Suprapubic skin (tissue), 4 donors: ENCODE measurements at places on chromosomes 13 and 19. TPM values are rescaled to one million over a fixed set of nuclear protein-coding genes. Genes with fewer than 3 reads are reported as not detected.

DNA sequence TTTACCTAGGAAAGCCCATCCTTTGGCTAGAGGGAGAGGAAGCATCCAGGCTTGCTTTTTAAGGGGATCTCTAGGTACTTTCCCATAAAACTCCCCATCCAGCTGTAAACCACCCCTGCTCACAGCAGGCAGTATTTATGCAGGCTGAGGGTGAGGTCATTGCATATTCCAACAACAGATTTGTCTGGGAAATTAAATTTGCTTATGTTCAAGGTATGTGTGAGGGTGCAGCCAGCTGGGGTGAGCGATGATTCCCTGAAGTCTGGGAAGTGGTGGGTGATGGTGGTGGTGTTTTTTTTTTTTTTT is 96.3 kb upstream of the C1QTNF9B start:
- DNase-seq = no peak

DNA sequence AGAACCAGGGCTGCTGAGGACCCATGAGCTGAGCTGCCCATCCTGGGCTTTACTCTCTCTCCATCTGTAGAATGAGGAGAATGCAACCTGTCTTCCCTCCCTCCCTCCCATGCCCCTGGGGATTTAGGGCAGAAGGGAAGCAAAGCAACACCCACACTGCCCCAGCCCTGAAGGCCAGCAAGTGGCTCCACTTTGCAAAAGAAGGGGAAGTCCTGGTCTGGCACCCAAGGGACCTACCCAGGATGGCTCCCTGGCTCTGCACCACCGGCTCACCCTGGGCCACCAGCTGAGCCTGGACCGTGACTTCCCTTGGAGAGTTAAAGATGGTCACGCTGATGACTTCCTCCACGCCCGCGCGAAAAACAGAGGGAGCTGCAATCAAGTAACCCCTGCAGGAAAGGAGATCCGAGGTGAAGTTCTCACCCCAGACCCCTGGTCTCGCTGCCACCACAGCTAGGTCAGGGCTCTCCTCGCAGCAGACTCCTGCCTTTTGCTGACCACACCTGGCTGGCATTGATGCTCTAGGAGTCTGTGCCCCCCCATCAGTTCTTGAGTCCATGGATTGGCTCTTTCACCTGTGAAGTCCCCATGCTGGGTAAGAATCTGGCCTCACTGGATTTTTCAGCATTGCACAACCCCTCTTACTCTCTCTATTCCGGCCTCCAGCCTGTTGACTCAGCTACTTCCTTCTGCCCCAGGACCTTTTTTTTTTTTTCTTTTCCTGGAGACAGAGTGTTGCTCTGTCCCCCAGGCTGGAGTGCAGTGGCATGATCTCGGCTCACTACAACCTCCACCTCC is 4.6 kb downstream of the CPAMD8 start:
- DNase-seq = no peak

- DNase-seq = no peak
Observed at GRCh38 chr19:3774621-3775373, 2.8 kb upstream of the RAX2 start.

- no peak for DNase-seq
Observed at GRCh38 chr13:106507560-106508274, 27.7 kb downstream of the EFNB2 start.

DNA sequence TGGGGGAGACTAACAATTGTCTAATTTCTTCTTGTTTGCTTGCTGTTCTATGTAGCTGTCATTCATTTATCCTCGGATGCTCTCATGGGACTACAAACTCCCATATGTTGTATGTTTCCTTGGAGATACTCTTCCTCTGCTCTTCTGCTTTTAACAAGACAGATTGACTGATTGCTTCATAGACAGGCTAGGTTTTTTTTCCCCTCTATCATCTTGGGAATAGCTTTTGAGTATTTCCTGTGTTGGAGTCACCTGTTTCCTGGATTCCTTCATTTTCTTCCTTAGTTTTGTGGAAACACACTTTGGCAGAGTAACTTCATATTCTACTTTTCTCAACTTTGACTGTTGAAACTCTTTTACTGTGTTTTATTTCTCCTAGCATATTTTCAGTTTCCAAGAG is 27.6 kb downstream of the EDNRB start:
- DNase-seq = no peak

GRCh38 chr19:17748884-17749638 is 2.2 kb upstream of the FCHO1 start:
- no peak for DNase-seq

GRCh38 chr13:94227255-94227879 is 252.1 kb downstream of the DCT start:
- no peak for DNase-seq

- DNase-seq = no peak
Observed at GRCh38 chr13:43475140-43475539, 311.6 kb downstream of the ENOX1 start.

- DNase-seq = peak; percentile 87
Observed at GRCh38 chr19:51726049-51726448, 2.3 kb upstream of the HAS1 start.

- no peak for DNase-seq
Observed at GRCh38 chr13:24068472-24068871, 92.0 kb upstream of the SPATA13 start.

DNA sequence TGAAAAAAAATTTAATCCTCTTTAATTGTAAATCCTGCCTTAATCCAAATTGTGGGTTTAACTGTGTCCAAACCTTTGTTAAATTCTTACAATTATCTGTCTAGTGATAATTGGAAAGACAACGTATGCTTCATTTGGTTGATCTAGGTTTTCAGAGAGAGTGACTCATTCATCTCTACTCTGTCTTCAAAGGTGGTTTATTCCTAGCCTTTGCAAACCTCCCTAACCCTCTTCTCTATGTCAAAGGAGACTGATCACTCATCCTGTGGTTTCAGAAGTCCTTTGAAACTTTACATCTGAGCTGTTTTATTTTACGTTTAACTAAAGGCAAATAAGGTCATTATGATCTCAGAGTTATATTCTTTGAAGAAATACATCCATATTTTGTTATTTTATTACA is 8.8 kb upstream of the OXGR1 start:
- no peak for DNase-seq

- DNase-seq = no peak
Observed at GRCh38 chr13:39734952-39735351, 79.5 kb downstream of the COG6 start.

DNA sequence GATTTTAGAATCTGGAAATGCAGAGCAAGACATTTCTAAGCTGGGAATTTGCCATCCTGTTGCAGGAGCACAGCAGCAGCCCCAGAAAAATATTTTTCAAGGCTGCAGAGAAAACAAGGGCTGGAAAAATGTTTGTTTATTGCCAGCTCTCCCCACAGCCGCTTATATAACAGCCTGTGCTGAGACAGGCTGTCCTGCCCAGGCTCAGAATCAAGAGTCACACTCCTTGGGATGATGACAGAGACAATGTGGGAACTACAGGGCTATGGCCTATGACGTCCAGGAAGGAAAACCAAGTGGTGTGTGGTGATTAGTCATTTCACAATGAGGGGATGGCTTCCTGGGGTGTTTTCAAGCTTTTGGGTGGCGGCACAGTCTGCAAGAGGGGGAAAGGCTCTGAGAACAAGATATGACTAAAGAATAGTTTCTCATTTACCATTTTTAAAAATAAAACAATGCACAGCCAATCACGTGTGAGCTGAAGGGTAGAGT is 136.3 kb upstream of the SERP2 start:
- peak; percentile 83 for DNase-seq

DNA sequence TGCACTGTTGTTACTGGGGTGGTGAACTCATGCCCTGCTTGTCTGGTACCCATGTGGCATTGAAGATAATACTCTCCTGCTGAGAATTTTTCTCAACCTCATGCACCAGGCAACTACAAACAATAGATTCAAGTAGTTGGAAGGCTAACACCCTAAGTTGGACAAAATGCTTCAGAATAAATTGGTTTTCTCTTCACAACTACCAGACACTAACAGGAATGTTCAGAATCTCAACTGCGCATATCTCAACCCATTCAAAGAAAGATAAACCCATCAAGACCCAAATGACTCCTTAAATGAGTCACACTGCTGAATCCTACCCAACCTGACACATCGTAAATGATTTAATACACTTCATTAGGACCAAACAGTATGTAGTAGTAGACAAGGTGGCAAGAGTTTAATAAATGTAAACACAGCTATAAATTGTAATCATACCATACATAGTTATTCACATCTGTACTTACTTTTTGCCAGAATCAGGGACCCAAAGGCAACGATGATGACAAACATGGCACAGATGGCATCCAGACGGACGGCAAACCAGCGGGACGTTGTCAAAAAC is 227.4 kb downstream of the ABCC4 start:
- DNase-seq = no peak

GRCh38 chr19:33720691-33721682 is 75.7 kb upstream of the KCTD15 start:
- DNase-seq = no peak

- DNase-seq = no peak
Observed at GRCh38 chr13:29109987-29110386, 289.8 kb downstream of the MTUS2 start.

The TSHZ3 gene
- total RNA-seq = 2.5 TPM

The DOCK9 gene
- 121 TPM for total RNA-seq

The IL4I1 gene
- not detected for total RNA-seq

The GPI gene
- total RNA-seq = 219 TPM

The BCL3 gene
- 18.2 TPM for total RNA-seq

The HIF3A gene
- total RNA-seq = 30.0 TPM

The MEF2B gene
- total RNA-seq = 0.73 TPM

The C2CD4C gene
- total RNA-seq = 0.49 TPM

The ATP4B gene
- total RNA-seq = not detected

The CYP2F1 gene
- total RNA-seq = not detected
